ENCODE measurements at places on chromosomes 13 and 19.
A peak's percentile ranks its signal among the peaks of the same experiment; 100 is the strongest.

- no peak for DNase-seq
Observed at GRCh38 chr13:105474983-105475610, 1060.4 kb downstream of the EFNB2 start.

DNA sequence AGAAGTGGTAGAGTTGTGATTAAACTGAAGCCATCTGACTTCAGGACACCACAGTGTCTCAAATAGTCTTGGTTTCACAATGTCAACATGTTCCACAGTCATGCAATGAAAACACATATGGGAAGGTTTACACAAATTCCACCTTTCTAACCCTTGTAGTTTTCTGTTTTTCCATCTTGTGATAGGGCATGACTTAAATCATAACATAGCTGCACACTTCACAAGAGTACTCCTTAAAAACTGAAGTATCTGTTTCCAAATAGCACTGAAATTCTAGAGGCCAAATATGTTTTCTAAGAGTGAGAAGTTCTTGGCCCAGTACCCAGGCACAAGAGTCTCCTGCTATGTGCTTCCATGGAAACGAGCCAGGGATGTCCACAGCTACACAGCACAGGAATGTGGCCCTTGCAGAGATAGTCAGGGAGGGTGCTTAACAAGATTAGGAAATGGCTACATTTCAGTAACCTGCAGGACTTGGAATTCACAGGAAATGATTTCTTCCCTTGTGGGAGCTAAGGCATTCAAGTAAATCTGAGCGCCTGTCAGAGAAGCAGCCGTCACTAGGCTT is 269.1 kb downstream of the NDFIP2 start:
- DNase-seq = no peak

GRCh38 chr19:3548606-3549005 is 8.8 kb downstream of the MFSD12 start:
- DNase-seq = no peak

DNA sequence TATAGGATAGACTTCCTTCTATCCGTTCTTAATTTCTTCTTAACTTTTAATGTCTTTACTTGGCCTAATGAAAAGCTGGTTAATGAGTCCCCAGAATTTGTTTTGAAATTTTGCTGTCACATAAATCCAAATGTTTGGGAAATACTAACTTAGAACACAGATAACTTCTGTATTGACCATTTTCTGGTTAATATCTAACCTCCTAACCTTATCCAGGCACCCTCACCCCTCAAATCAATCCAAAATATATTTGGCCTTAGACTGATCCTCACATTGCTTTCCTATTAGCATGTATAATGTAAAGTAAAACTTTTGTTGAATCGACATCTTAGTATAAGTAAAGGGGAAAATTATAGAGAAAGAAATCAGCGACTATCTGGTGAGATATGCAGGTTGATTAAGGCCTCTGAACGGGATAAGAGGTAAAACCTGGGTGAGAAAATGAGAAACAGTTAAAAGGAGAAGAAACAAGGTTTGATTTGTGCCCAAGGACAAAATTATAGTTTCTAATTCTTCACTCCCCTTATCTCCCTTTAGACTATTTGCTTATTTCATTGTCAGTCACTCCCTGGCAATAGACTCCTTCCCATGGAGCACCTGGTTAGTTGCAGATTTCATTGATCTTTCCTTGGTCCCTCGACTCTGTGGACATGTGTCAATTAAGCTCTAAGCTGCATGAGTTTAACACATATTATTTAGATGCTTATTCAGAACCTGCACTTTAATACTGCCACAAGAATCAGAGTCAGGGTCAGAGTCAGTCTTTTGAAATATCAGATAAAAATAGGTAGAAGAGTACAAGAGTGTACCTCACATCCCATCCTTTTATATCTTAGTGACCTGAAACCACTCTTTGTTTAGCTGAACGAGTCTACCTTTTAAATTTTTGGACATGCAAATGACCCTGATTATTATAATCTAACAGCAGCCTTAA is 119.2 kb upstream of the MLNR start:
- DNase-seq = no peak

- DNase-seq = peak; percentile 52
Observed at GRCh38 chr19:46076951-46077814, 36.4 kb upstream of the IGFL4 start.

DNA sequence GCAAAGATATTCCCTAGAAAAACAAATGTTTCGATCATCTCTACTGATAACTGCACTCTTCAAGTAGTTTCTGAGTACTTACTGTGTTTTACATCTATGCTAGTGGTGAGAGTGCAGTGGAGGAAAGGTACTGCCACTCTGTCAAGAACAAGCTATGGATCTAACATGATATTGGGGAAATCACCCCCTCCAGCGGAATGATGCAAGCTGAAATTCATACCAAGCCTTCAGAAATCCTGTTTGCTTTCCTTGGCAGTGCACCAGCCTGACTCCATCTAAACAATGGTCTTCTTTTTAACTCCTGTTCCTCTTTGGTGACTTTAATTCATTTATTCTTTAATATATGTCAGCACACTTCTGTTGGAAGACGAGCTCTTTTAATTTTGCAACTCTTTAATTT is 238.0 kb downstream of the PCDH9 start:
- no peak for DNase-seq

DNA sequence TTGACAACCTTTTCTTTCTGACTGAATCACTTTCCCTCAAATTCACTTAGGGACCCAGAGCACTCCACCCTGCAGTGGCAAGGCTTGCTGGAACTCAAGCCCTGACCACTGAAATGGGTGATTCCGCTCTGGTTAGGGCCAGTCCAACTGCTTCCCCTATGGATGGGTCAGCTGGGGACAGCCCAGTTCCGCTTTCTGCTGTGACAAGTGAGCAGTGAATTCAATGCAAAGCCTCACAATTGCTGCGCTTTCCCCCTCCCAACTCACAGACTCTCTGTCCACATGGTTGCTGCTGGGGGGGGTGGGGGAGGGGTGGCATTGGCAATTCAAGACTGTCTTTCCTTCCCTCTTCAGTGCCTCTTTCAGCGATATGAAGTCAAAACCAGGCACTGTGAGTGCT is 18.7 kb downstream of the CD70 start:
- DNase-seq = no peak

- peak; percentile 38 for DNase-seq
Observed at GRCh38 chr19:35451338-35452096, 3.5 kb downstream of the FFAR2 start.

GRCh38 chr19:14383661-14384555 is 2.7 kb downstream of the ADGRE5 start:
- DNase-seq = peak; percentile 78

GRCh38 chr19:44988896-44989556 is 12.2 kb upstream of the RELB start:
- peak; percentile 70 for DNase-seq

- DNase-seq = no peak
Observed at GRCh38 chr19:35105411-35106290, 10.0 kb upstream of the FXYD3 start.

DNA sequence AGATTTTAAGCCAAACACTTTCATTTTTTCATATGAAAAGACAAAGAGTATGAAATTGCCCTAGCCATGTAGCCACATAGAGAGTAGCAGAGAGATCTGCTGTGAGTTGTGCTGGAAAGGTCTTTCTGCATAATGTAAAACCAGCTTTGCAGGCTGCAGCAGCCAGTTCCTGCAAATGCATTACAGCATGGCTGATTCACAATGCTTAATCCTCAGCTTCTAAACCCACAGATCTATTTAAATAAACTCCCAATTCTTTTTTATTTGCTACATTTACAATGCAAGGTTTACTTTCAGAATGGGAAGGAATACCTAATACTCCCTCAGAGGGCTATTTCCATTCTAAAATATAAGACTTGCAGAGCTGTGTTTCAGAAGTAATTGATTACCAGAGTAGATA is 185.6 kb upstream of the STARD13 start:
- DNase-seq = no peak

GRCh38 chr19:4326837-4327251 is 11.8 kb downstream of the STAP2 start:
- peak; percentile 37 for DNase-seq

GRCh38 chr19:1058112-1058511 is 8.9 kb upstream of the ARHGAP45 start:
- no peak for DNase-seq

GRCh38 chr13:102862624-102863210 is 16.9 kb downstream of the ERCC5 start:
- no peak for DNase-seq

DNA sequence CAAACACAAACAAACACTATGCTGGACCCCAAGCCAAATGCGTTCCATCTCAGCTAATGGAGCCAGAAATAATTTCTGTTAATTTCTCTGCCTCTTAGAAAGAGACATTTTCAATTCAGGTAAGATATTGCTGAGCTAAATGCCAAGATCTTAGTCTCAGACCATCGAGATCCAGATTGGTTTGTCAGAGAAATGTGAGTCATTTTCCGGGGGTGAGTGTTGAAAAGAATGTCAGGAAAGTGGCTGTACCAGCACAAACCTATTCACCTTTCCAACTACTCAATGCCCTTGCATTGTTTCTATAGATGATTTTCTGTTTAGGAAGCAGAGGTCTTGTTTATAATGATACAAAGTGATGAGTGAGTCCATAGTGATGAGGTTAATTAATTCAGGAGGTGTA is 266.8 kb upstream of the TSHZ3 start:
- DNase-seq = no peak

- peak; percentile 74 for DNase-seq
Observed at GRCh38 chr19:40365613-40366401, 17.3 kb downstream of the PLD3 start.

GRCh38 chr19:6273701-6274601 is 5.8 kb downstream of the MLLT1 start:
- no peak for DNase-seq

DNA sequence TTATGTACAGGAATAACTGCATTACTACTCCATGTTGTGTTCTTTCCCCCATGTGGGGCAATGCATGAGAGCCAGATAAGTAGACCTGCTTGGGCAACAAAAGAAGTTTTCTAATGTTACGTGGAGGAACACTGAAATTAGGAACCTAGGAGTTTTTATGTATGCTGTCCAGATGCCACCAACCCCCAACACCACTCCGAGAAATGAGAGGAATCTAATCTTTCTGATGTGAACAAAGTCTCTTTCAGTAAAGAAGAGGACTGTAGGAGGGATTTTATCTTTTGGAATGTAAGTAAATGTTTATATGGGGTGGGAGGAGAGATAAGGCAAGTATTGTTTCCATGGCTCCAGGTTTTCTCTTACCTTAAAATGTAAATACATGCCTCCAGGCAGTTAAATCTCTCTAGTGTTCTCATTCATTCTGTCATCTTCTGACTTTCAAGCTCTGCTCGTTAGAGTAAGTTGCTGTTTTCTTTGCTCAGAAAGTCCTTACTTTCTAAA is 820.6 kb downstream of the PCDH17 start:
- DNase-seq = no peak

DNA sequence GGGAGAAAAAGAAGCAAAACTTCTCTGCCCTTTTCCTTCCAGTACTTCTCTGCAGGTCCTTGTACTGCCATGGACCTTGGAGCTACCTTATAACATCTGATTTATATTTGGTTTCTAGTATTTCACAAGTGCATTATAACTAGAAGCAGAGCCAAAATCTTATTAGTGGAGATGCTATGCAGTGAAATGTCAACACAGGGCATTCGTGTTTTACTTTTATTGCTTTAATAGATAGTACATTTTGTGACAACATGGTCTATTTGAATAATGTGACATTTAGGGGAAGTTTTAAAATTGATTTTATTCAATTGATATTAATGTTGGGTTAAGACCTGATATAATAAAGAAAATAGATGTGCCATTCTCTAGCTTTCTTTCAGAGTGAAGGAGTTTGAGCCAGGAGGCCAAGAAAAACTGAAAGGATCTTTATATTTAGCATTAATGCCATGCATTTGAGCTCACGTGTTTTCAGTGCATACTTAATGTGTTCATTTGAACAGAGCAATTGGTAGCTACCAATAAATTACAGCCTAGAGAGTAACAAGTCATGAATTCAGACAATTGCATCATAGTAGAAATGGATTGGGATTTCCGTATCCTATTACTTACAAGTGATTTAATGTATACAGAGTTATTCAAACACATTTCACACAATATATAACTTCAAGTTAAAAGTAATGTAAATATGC is 863.8 kb downstream of the GPC5 start:
- no peak for DNase-seq

GRCh38 chr19:9862938-9863337 is 27.8 kb downstream of the PIN1 start:
- no peak for DNase-seq

GRCh38 chr13:26897706-26898550 is 137.3 kb upstream of the GPR12 start:
- DNase-seq = no peak

GRCh38 chr19:49873834-49874233 is 3.3 kb downstream of the AKT1S1 start:
- DNase-seq = no peak

DNA sequence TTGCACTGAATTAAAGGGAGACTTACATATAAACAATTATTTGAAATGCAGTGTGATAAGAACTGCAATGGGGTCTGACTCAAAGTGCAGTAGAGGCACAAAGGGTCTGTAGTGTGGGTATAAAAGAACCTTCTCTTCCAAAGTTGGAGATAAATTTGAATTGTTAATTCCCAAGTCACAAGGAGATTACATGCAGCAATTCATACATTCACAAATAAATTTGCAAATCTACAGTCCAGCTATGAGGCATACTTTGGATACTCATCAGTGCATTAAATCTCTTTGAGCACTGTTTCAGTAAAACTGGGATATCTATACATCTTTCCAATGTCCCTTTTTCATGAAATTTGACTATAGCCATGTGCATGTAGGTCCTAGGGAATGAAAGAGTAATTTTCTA is 799.4 kb downstream of the PCDH9 start:
- DNase-seq = no peak

GRCh38 chr19:41720103-41720502 is 11.7 kb downstream of the CEACAM5 start:
- DNase-seq = no peak

DNA sequence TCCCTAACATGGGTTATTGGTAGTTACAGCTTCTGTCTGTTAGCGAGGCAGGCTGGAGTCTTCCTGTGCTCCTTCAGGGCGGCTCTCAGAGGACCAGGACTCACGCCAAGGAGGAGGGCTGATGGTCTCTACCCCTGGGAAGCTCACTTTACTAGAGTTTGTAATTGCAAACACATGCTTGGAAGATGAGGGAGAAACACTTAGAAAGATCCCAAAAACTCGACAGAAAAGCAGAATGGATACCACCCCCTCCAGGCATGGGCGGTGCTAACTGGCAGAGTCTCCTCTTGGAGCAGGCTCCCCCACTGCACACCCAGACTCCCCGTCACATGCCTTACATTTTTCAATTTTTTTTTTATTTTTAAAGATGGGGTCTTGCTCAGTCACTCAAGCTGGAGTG is 62.0 kb downstream of the PARP4 start:
- no peak for DNase-seq

- DNase-seq = no peak
Observed at GRCh38 chr19:55070466-55071128, 5.1 kb upstream of the EPS8L1 start.

DNA sequence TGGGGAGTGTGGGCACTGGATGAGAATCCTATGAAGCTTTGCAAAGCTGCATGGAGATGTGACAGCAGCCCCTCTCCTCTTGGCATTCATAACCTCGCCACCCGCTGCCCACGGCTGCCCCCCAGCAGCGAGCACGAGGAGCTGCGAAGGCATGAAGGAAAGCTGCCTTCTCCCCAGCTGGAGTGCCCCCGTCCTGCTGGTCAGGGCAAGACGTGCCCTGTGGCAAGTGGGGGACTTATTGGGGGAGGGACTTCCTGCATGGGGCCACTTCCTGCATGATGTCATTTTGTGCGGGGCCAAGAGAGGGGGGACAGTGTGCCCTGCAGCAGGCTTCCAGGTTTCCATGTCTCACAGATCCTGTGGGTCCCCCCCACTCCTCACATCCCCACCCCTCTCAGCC is 85.9 kb downstream of the TSHZ3 start:
- DNase-seq = no peak

All from stimulated activated naive CD8-positive, alpha-beta T cell treated with anti-CD3 and anti-CD28 coated beads, Interleukin-15, Interleukin-2, amounts not matched to agents 100 U/mL and 50 U/mL, for 24 hours (primary cell).